Right renal pelvis (tissue), 4 donors: ENCODE measurements at places on chromosomes 3 and 15. TPM values are rescaled to one million over a fixed set of nuclear protein-coding genes. Genes with fewer than 3 reads are reported as not detected.

GRCh38 chr3:18847583-18848197 is 300.6 kb upstream of the KCNH8 start:
- no peak for DNase-seq

GRCh38 chr3:48285675-48286074 is 44.8 kb downstream of the ZNF589 start:
- no peak for DNase-seq

DNA sequence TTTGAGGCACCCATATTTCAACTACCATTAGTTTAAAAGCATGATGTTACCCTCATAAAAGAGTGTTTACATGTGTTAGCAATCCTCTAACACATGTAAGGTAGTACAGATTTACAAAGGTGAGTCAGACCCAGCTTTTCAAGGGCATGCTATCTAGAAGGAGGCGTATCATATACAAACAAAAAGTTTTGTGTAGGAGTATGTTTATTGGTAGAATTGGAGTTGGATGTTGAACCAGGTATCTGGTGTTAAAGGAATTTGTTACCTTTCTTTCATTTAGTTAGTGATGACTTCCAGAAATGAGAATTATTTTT is 2.4 kb downstream of the HACD3 start:
- DNase-seq: no peak

GRCh38 chr3:77072232-77072631 is 32.3 kb downstream of the ROBO2 start:
- DNase-seq: no peak

DNA sequence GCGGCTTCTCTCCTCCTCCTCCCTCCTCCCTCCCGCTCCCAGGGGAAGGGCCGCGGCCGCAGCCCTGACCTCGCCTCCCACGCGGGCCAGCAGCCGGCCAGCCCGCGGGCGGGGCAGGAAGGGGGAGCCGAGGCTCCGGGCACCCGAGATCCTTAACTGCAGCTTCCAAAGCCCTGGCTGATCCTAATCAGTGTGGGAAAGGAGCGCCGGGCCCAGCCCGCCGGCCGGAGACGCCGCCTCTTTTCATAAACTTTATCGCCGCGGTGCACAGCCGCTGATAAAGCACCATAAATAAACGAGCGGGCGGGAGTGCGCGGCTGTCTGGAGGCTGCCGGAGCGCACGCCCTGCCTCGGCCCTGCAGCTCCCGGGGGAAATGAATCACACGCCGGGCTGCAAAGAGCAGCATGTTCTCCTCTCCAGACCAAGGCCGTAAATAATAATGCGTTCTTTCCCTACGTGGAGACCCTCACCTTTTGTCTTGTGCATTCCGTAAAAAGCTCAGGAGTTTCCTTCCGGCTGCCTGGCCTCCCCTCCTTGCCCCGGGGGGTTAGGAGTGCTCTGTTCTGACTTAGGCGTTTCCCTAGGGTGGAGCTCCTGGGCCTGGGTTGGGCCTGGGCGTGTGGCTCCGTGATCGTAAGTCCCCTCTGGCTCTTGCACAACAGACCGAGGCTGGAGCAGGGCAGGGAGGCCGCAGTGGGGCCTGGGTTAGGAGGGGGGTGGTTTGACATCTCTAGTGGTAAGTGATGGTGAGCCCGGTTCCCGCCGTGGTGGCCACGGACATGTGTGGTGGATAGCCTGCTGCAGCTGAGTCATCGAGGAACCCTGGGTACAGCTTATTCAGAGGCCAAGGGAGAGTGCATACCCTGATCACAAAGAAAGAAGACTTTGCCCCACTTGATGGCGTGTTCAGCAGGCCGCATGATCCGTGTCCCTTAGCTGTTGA is 132.6 kb upstream of the HES1 start:
- DNase-seq: peak; percentile 74

- DNase-seq: no peak
Measured at GRCh38 chr15:56038707-56039106, 45.3 kb upstream of the NEDD4 start.

DNA sequence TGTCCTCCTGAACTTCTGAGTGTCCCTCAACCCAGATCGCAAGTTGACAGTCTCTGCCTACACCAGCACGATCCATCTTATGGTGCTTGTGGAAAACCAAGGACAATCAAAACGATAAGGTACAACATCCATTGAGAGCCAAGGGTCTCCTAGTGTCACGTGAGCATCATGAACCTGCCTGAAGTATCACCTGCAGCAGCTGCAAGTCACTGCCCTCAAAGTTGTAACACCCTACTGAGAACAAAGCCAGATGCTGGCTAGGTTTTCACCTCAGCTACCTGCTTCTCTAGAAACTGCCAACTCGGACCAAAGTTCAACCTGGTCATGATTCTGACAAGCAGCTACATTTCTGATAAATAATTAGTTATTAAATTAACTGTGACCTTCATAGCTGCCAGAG is 17.5 kb downstream of the C2CD4B start:
- DNase-seq: no peak

- DNase-seq: no peak
Measured at GRCh38 chr15:79675982-79676381, 220.8 kb downstream of the MTHFS start.

DNA sequence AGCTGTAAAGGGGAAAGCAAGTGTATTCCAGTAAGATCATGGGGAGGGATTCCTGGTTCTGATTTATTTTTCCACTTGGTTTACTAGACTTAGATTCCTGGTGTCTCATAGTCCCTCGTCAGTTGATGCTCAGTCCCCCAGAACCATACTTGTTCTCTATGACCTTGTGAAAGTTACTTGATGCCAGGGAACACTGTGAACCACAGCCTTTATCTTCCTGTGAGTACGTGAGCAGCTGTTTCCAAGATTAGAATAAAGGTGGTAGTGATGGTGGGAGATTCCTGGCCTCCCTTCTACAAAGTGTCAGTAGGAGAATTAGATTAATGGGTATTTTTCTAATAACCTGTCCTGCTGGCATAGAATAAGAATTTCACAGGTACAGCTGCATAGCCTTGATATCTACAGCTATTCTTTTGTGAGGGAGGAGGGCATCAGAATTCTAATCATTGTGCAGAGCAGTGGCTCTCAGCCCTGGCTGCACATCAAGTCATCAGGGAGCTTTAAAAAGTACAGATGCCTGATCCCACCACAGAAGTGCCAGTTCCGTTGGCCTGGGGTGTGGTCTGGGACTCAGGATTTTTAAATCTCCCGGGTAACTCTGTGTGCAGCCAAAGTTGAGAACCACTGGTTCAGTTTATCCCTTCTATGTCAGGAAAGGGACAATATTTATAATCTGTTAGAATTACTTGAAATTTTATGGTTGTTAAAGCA is 20.0 kb downstream of the GPD1L start:
- no peak for DNase-seq

- DNase-seq: peak; percentile 20
Measured at GRCh38 chr3:132448216-132448961, 31.1 kb downstream of the DNAJC13 start.

DNA sequence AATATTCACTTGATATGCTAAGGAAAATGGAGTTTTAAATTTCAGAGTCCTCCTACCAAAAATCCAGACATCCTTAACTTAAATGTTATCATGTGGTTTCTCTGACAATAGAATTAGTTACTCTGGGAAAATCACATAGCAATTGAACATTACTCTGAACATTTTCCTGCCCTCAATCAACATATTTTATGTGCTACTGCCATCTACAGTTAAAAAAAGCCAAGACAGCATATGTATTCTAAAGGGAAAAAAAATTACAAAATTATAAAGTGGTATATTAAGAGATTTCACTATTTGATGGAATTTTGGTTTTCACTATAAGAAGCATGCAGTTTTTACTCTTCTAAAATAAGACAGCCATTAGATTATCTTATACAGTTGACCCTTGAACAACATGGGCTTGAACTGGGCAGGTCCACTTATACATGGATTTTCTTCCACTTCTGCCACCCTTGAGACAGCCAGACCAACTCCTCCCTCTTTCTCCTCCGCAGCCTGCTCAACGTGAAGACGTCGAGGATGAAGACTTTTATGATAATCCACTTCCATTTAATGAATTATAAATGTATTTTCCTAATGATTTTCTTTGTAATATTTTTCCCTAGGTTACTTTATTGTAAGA is 122.3 kb downstream of the ATP1B3 start:
- no peak for DNase-seq

GRCh38 chr3:105427332-105427731 is 60.6 kb downstream of the ALCAM start:
- no peak for DNase-seq

DNA sequence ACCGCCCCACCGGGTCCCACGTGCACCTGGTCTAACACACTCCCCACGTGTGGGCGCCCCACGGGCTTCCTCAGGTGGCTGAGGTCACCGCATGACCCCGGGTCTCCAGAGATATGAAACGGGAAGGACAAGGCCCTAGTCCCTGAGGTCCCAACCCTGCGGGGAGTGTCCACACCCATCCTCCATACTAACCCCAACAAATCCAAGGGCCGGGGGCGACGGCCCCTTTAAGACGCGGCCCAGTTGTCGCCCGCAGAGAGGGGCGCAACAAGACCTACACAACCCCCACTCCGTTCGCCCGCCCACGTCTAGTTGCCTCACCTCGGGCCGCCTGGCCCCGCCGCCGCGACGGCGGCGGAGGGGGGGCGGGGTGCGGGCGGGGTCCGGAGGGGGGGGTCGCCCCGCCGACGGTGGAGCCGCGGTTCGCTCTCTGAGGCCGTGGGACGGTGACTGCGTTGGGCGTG is 396 bp downstream of the INO80 start:
- DNase-seq: peak; percentile 33

Gene TMCO5A
- not detected for polyA plus RNA-seq

Gene PIGZ
- polyA plus RNA-seq: 0.67 TPM

Gene PLIN1
- 1.00 TPM for polyA plus RNA-seq

Gene CLEC3B
- 40.3 TPM for polyA plus RNA-seq

Gene MINAR1
- 1.1 TPM for polyA plus RNA-seq

Gene ANAPC13
- polyA plus RNA-seq: 118 TPM

Gene SLC4A7
- polyA plus RNA-seq: 23.3 TPM
